ENCODE measurements at places on chromosomes 11 and 22. TPM values are rescaled to one million over a fixed set of nuclear protein-coding genes. Genes with fewer than 3 reads are reported as not detected.

Gene PKP3
- total RNA-seq, result 0.06 TPM

Gene MRPL23
- 125 TPM for total RNA-seq

Gene FOLH1
- total RNA-seq, result 0.16 TPM

Gene MAPK8IP2
- total RNA-seq, result 0.38 TPM

Gene TH
- total RNA-seq, result not detected

Gene CNGA4
- total RNA-seq, result not detected

Gene NEFH
- total RNA-seq, result 0.65 TPM

Gene C22orf31
- not detected for total RNA-seq

Gene CREB3L1
- total RNA-seq, result 0.25 TPM

Gene OR51B5
- total RNA-seq, result not detected

Gene MEI1
- total RNA-seq, result 0.31 TPM

Gene NRXN2
- total RNA-seq, result not detected

Gene CARD16
- total RNA-seq, result 83.1 TPM

Gene APOBEC3G
- 6.0 TPM for total RNA-seq

Gene C11orf97
- total RNA-seq, result not detected

Gene CSF2RB
- 6.5 TPM for total RNA-seq

Gene PDGFD
- 11.0 TPM for total RNA-seq

Gene RTN3
- total RNA-seq, result 73.8 TPM

Gene EFCAB6
- 0.50 TPM for total RNA-seq

Gene HIC2
- total RNA-seq, result 1.9 TPM

Gene SIDT2
- total RNA-seq, result 16.2 TPM

Gene SERHL2
- total RNA-seq, result 1.9 TPM

Gene ZNF408
- total RNA-seq, result 3.7 TPM

Gene OOSP2
- not detected for total RNA-seq

Gene ARHGAP8
- total RNA-seq, result not detected

Measured in bladder microvascular endothelial cell (primary cell).